Progenitor cell of endocrine pancreas (in vitro differentiated cells): ENCODE measurements at places on chromosomes 4 and X.

GRCh38 chr4:52689096-52689495 lies 30.0 kb upstream of the USP46 start:
- no peak for DNase-seq

DNA sequence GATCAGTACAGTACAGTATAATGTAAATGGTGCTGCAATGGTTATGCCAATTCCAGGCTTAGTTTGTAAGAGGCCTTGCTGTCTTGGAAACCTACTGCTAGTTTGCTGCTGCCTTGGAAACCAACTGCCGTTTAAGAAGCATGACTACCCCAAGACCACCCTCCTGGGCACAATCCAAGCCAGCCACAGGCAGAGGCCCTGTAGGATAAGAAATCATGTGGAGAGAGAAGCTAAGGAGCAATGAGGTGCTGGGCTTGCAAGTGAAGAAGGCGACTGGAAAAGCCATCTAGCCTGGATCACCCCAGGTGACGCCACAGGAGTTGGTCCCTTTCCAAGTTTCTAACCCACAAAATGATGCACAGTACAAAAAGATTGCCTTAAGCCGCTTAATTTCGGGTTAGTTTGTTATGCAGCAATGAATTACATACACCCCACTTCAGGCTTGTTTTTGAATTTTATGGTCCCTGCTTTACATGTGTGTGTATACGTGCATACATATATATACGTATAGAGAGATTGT lies 16.9 kb downstream of the ZFP42 start:
- DNase-seq: no peak

DNA sequence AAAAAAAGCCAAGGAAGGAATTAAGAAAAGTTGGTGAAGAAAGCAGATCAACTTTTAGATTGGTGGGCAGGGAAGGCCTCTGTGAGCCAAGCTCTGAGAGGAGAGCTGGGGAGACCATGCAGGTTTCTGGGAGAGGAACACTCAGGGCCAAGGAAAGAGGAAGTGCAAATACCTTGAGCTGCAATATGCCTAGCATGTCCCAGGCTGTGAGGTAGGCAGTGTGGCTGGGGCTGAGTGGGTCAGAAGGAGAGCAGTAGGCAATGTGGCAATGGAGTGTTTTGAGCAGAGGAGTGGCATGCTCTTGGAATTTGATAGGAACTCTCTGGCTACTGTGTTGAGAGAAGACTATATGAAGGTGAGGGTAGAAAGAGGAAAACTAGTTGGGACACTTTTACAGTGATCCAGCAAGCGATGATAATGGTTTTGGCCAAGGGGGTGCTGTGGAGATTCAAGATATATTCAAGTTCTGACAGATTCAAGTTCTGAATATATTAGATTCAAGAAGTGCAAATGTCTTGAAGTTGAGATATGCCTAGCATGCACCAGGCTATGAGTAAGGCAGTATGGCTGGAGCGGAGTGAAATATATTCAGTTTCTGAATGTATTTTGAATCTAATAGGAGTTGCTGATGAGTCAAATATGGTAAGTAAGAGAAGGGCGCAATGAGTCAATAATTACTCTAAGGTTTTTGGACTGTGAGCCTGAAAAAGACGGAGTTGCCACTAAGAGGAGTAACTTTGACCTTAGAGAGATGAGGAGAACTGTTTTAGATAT lies 172.5 kb downstream of the CAMK2D start:
- no peak for DNase-seq

GRCh38 chrX:132837967-132838366 lies 120.5 kb downstream of the HS6ST2 start:
- no peak for DNase-seq

DNA sequence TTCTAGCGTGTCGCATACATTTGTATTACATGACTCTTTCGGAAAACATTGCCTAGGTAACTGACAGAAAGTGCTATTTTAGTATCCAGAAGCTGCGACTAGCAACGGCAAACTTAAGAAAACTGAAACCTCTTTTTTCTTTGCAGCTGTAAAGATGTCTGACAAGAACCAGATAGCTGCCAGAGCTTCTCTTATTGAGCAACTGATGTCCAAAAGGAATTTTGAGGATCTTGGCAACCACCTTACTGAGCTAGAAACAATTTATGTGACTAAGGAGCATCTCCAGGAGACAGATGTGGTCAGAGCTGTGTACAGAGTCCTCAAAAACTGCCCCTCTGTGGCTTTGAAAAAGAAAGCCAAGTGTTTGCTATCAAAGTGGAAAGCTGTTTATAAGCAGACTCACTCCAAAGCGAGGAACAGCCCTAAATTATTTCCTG lies 9.4 kb downstream of the TCEANC start:
- DNase-seq: no peak

- DNase-seq: no peak
Observed at GRCh38 chrX:14038375-14039085, 8.8 kb upstream of the GEMIN8 start.

- no peak for DNase-seq
Observed at GRCh38 chr4:173360587-173361221, 10.1 kb upstream of the SAP30 start.

- no peak for DNase-seq
Observed at GRCh38 chrX:96379951-96380350, 304.7 kb upstream of the DIAPH2 start.

DNA sequence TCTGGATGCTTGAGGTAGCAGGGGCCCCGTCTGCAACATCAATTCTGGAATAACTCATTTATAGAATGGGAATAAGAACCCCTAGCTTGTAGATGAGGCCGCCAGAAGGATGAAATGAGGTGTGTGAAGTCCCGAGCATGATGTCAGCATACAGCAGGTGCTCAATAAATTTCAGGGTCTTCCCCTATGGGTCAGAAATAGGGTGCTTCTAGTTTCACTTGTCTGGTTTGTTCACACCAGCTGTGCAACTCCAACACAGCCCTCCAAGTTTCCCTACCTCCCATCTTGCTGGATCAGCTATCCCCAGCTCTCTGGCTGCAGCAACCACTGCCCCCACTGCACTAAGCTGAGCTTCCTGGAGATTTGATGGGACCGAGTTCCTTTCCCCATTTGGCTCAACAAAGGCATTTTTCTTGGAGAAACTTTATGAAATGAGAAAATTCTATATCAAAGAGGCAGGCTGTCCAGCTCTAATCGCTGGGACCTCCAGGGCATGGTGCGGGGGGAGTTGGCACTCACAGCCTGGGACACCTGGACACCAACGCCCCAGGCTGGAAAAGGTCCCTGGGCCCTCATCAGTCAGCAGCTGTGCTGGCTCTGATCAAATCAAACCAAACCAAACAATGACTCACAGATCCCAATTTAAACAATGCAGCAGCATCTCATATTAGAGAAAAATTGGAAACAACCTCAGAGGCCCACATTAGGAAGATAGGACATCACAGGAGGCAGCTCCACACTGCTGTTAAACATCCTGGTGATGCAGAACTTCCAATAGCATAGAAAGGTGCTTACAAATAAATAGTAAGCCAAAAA lies 13.3 kb downstream of the SLC2A9 start:
- no peak for DNase-seq

GRCh38 chr4:155248002-155248896 lies 39.8 kb downstream of the NPY2R start:
- no peak for DNase-seq

DNA sequence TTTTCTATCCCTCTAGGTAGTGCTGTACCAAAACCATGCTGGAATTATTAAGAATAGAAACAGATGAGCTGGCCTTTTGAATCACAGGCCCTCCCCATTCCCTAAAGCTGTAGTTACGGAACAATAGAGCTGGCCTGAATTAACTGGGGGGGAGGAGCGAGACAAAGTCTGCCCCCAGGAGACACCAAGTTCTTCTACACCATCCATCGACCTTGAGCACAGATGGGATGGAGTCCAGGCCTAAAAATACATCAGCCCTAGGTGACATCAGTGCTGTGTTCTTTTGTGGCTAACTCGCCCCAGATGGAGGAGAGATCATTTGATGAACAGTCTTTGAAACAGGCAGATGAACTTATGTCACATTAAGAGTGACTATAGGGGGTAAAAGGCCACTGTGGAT lies 49.6 kb downstream of the LHFPL1 start:
- no peak for DNase-seq

GRCh38 chr4:185276036-185276435 lies 66.6 kb downstream of the SNX25 start:
- DNase-seq: no peak

DNA sequence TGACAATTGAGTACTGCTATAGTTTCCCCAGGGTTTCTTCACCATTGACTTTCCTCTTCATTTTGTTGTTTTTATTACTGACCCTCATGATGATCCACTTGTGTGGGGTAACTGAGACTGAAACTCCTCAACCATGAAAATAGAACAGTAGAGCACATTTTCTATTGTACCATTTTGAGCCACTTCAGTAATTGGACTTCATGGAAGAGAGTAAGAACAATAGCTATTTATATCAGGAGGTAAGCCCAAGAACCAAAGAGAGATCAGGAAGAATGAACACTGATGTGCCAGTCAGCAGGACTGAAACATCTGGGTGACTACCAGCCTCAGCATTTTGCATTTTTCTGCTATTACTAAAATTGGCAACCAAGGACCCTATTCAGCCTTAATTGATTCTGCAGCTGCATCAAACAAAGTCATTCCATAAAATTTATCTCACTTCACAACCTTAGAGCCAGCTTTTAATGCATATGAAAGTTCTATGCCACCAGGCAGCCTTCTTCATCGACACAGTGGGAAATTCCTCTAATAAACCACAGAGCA lies 151.4 kb downstream of the BANK1 start:
- no peak for DNase-seq
